ENCODE measurements at places on chromosomes 5 and 9.

- no peak for DNase-seq
Measured at GRCh38 chr9:131447148-131447547, 53.3 kb downstream of the PRRC2B start.

DNA sequence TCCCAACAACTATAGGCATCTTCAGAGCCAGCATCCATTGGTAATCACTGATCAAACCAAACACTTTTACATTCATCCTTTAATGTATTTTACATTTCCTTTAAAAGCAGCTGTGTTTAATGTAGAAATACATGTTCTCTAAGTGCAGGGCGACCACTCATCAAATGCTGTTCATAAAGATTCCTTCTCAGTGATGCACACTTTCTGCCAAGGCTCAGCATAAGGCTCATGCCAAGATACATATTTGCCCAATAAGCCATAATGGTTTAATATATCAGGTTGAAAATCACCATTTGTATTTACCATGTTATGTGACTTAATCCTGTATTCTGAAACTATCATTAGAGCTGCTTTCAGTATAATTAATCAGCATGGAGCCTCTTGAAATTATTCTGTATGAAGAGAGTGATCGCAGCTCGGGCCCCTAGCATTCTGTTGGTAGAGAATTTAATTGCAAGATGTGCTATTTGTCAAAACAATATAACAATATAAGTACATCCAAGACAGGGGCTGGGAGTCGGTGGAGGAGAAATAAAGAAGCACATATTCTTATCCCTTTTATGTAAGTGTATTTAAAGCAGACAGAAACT, 267.5 kb downstream of the EBF1 start:
- DNase-seq = no peak

DNA sequence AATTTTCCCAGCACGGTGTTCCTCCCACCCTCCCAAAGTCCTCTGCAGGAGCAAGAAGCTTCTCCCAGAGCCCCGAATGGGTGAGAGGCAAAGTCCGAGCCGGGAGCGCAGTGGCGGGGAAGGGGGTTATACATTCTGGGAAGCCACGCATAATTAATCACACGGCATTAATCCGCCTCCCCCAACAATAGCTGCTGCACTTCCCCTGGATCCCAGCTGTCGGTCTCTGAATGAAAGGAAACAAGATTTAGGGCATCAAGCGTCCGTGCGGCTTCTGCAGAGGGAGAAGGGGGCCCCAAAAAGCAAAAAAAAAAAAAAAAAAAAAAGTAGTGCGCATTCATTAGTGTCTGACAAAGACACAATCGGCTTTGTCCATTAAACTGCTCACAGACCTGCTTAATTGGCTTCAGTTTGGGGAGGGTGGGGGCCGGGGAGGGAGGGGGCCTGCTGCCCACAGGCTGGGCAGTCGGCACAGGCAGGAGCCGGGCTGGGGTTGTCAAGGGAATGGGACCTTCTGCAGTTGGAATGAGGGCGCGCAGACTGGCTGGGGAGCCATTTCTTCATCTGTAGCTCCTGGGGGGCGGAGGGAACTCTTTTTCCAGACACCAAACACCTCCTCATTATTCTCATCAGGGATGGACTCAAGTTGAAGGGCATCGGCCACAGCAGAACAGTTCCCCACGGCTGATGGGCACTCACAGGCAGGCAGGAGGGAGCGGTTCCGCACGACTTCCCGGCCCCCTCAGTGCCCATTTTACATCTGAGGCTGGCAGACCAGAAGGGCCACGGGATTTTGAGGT, 3.4 kb downstream of the NOTCH1 start:
- DNase-seq = no peak

DNA sequence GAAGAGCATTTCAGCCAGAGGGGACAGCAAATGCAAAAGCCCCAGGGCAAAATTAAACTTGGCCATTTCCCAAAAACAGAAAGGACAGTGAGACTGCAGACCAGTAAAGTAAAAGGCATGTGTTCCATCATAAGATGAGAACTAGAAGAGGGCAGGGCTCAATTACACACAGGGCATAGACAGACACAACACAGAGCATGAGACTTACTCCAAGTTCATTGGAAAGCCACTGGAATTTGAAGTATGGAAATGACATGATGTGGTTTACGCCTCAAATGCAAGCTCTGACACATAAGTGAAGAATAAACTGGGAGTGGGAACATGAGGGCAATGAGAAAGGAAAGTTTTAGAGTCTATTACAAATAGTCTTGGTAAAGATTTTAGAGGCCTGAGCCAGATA, 446.6 kb upstream of the GRIA1 start:
- no peak for DNase-seq

DNA sequence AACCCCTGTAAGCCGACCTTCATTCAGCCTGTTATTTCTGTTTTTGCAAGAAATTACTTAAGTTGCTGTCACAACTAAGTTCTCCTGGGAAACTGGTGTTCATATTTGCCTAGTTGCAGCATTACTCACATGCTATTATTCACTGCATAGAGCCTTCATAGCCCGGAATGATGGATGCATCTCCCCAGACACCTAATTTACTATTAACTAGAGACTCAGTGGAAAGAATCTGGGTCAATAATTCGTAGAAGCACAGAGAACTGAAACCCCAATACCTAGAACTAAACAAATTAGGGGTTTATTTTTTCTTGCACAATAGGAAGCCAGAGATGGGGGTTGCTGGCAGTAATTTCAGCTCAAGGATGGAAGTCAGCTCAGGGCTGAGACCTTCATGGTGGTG, 45.7 kb upstream of the FAM170A start:
- DNase-seq = no peak

- DNase-seq = no peak
Measured at GRCh38 chr9:122217640-122218039, 11.1 kb downstream of the LHX6 start.

DNA sequence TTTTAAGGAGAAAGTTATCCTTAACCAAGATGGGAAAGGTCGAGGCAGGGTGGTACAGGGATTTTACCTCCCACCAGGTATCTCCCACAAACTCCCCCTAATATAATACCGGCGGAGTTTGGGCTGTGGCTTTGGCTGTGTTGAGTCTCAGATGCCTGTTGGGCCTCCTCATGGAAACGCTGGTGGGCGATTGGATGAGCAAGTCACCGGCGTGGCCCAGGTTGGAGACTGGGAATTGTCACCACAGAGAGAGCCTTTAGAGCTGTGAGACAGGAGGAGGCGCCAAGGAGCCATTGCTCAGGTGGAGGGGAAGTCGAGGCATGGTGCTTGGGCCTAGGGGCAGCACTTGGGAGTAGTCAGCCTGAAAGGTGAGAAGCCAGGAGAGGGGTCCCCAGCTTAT, 3.4 kb upstream of the CAMSAP1 start:
- DNase-seq = no peak

- no peak for DNase-seq
Measured at GRCh38 chr5:15502208-15502607, 2.2 kb downstream of the FBXL7 start.

GRCh38 chr5:43033841-43034590, 6.1 kb downstream of the ANXA2R start:
- DNase-seq = no peak

DNA sequence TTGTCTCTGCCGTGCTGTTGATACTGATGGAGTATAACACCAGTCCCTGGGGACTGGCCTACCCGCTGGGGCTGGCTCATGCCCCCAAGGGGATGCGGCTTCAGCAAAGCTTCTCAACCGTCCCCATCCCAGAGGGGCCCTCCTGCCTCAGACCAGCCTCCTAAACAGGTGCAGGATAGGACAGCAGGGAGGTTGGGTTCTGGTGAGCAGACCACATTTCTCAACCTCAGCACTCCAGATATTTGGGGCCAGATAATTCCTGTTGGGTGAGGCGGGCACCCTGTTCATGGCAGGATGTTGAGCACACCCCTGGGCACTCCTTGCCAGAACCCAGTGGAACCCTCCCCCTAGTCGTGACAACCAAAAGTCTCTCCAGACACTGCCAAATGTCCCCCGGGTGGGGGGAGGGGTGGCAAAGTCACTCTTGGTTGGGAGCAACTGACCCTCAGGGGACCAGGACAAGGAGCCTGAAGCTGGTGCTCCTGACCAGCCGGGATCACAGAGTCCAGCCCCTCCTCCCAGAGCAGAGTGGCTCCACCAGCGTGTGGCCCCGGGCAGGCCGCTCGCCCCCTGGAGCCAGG, 107.8 kb downstream of the ZNF354C start:
- DNase-seq = no peak

- no peak for DNase-seq
Measured at GRCh38 chr5:170843870-170844269, 17.9 kb upstream of the RANBP17 start.

DNA sequence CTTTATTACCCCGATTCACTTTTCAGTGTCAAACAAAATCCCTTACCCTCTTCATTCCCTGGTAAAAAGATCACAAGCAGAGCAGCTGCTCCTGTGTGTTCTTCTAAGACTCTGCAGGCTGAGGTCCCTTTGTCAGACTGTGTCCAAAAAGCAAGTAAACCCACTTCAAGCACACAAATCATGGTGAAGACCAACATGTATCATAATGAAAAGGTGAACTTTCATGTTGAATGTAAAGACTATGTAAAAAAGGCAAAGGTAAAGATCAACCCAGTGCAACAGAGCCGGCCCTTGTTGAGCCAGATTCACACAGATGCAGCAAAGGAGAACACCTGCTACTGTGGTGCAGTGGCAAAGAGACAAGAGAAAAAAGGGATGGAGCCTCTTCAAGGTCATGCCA, 34.5 kb downstream of the CREBRF start:
- no peak for DNase-seq

DNA sequence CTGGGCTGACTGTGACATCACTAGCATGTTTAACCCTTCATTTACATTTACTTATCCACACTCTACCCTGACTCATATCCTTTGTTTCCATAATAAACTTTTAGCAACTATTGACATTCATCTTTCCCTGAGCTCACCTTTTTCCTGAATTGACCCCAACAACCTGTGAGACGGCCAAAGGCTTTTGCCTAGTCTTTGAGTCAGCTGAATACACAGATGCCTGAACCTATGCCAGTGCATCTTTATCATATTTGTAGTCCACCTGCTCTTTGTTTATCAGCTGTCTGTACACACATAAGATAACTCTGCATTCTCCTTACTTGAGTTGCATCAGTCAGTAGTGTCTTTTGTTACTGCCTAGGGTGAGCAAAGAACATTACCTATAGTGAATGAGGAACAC, 128.5 kb upstream of the HMHB1 start:
- DNase-seq = no peak

GRCh38 chr9:113645978-113646253, 182.4 kb downstream of the RGS3 start:
- DNase-seq = no peak

GRCh38 chr5:64918083-64918482, 149.4 kb downstream of the CWC27 start:
- no peak for DNase-seq

- no peak for DNase-seq
Measured at GRCh38 chr9:91935066-91935749, 14.8 kb downstream of the ROR2 start.

GRCh38 chr9:14428781-14429230, 114.9 kb upstream of the NFIB start:
- DNase-seq = peak; percentile 20

GRCh38 chr5:5165541-5166002, 25.4 kb downstream of the ADAMTS16 start:
- DNase-seq = no peak

DNA sequence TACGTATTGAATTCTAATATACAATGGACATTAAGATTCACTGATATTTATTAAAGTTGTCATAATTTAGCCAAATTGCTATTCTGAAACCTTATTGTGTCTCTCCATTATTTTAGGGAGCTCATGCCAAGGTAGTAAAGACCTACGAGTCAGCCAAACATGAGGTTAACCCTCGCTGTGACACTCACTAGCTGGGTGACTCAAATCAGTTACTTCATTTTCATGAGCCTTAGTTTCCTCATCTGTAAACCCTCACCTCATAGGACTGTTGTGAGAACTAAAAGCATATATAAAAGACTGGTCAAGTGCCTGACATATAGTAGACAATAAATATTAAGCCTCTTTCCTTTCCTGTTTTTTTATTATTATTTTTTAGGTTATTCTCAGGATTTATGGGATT, 44.0 kb upstream of the PCA3 start:
- DNase-seq = no peak

- no peak for DNase-seq
Measured at GRCh38 chr9:116360989-116361388, 207.4 kb downstream of the PAPPA start.

GRCh38 chr5:17150531-17150930, 66.9 kb upstream of the BASP1 start:
- no peak for DNase-seq

DNA sequence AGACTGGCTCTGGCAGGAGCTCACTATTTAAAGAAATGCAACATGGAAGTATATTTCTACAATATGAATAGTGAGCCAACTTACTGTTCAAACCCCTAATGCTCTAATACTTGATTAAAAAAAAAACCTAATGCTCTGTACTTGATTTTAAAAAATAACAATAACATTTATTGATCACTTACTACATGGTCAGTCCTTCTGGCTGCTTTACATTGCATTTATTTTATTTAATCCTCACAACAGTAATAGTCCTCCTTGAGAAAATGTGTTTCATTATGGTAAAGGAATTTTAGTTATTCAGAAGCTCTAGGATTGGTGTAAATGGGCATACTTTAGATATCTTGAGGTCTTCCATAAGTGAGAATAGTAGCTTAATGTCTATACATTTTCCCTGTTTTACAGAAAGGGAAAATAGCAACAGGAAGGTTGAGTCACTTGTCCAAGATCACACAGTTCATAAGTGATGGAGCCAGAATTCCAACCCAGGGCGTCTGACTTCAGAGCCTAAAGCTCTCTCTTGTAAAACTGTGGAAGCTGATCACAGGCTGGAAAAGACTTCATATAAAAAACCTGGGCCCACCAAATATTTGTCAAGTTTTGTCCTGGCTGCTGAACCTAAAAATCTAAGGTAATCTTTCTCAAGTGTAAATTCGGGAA, 1.0 kb downstream of the STARD4 start:
- no peak for DNase-seq

DNA sequence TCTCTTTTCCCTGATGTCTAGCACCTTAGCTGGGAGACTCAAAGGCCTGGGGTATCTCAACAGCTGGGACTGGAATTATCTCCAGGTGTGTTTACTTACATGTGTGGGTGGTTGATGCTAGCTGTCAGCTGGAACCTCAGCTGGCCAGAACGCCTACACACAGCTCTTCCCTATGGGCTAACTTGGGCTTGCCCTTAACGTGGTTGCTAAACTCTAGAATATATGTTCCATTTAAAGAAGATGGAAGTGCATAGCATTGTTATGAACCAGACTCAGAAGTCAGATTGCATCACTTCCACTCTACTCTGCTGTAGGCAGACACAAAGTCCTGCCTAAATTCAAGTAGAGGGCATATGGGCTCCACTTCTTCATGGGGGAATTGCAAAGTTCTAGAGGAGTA, 29.3 kb downstream of the SGCD start:
- no peak for DNase-seq

DNA sequence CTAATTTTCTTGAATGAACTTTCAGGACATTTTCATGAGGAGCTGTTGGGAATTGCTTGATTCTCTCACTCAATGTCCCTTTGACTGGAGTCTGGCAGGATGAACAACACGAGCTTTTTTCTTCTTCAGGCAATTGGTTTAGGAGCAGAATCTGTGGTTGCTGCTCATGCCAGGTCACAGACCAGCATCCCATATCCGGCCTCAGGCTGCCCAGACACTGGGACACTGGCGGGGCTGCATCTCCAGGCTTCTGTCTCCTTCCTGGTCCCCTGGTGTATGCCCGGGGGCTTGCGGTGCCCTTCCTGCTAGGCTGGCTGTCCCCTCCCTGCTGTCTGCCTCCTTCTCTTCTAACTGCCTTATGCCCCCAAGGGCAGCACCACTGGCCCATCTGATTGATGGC, 311.5 kb upstream of the DAP start:
- no peak for DNase-seq
